ENCODE measurements at places on chromosomes 3 and 15.
A peak's percentile ranks its signal among the peaks of the same experiment; 100 is the strongest.

DNA sequence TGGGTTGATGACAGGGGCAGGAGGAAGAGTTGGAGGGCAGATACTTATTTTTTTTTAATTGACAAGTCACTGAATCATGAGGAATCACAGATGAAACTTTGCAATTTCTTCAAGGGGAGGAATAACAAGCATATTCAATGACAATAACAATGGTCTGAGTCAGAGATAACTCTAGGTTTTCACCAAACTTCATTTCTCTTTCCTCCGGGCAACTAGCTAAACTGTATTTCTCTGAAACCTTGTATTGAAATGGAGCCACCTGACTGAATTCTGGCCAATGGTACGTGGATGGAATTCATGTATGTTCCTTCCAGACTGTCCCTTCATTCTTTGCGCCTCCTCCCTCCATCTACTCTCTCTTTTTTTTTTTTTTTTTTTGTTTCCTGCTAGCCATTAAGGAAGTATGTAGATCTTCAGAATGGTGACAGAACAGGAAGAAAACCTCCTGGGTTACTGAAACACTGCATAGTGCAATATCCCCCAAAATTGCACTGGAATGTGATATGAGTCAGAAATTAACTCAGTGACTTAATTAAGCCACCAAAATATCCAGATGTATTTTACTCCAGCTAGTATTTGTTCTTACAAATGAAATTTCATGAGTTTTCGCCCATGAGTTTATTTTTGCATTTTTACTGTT lies 495.4 kb downstream of the OTOL1 start:
- DNase-seq, result no peak

GRCh38 chr3:12622335-12622734 lies 41.6 kb downstream of the RAF1 start:
- no peak for DNase-seq

GRCh38 chr3:42387802-42388651 lies 22.4 kb downstream of the LYZL4 start:
- peak; percentile 74 for DNase-seq

GRCh38 chr3:71299160-71299559 lies 284.4 kb downstream of the FOXP1 start:
- DNase-seq, result no peak

DNA sequence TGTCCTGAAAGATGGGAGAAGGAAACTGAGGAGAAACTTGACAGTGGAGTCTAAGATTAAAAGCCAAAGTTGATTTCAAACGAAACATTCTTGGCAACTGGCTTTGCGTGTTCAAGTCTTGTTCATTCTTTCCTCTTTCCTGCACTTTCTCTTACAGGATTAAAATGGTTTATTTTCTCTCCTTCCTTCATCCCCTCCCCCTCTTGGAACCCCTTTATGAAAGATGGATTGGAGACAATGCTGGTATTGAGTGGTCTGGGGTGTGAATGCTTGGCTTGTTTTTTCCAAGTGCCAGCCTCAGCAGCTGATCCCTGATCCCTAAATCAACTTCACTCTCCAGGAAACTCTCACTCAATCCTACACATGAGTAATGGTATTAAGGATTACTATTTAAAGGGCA lies 703 bp upstream of the LSAMP start:
- no peak for DNase-seq
